ENCODE measurements at places on chromosomes 4 and X. TPM values are rescaled to one million over a fixed set of nuclear protein-coding genes. Genes with fewer than 3 reads are reported as not detected.
A peak's percentile ranks its signal among the peaks of the same experiment; 100 is the strongest.

The MAGEC3 gene
- total RNA-seq, result not detected

The NIPAL1 gene
- total RNA-seq, result 13.7 TPM

DNA sequence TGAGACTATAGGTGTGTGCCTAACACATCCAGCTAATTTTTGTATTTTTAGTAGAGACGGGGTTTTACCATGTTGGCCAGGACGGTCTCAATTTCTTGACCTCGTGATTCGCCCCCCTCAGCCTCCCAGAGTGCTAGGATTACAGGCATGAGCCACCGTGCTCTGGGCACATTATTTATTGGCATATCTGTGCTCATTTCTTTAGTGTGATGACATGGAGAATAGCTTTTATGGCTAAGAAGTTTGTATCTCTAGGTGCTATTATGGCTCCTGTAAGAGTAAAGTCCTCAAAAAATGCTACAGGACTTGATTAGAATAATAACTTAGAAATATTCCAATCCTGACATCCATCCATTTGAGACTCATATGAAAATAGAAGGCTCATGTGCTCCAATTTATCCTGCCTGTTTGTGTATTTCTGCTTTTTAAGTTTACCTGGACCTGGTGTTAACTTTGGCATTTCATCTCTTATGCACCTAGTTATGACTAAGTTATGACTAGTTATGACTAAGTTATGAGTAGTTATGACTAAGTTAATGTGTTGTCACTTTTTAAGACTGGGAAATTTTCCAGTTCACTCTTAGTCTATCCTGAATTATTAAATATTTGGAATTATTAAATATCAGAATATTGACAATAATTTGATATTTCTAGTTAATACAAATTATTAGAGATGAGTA lies 36.4 kb upstream of the UNC5C start:
- DNase-seq, result no peak

The AVPR2 gene
- total RNA-seq, result 0.53 TPM

DNA sequence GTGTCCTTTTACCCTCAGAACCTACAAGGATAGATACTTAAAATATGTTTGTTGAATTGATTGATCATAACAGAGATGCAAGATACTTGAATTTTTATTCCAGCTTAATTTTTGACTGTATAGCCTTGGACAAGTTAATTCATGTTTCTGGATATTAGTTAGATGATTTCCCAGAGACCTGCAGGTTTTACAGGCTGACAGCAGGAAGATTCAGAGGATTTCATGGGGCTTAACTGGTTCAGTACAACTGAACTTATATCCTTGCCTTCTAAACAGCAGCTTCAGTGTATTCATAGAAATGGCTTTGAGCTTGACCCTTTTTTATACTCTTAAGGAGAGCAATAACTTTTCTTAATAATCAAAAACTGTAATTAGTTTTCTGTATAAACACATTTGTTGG lies 62.2 kb upstream of the IL13RA1 start:
- DNase-seq, result no peak

DNA sequence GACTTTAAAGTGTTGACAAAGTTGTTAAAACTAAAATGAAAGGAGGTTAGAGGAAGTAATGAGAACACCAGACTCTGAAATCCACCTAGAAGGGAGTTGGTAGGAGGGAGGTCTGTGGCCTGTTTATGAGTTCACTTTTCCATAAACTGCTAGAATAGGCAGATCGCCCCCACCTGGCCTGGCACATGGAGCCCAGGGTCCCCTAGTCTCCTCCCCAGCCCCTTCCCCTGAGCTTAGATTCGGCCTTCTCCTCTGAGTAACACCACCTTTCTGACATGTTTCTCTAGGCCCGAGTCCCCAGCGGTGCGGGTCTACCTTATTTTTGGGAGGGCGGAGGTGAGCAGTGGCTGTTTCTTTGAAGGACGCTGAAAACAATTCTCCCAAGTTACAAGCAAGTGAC lies 54.5 kb upstream of the FAT1 start:
- no peak for DNase-seq

The PASD1 gene
- total RNA-seq, result not detected

DNA sequence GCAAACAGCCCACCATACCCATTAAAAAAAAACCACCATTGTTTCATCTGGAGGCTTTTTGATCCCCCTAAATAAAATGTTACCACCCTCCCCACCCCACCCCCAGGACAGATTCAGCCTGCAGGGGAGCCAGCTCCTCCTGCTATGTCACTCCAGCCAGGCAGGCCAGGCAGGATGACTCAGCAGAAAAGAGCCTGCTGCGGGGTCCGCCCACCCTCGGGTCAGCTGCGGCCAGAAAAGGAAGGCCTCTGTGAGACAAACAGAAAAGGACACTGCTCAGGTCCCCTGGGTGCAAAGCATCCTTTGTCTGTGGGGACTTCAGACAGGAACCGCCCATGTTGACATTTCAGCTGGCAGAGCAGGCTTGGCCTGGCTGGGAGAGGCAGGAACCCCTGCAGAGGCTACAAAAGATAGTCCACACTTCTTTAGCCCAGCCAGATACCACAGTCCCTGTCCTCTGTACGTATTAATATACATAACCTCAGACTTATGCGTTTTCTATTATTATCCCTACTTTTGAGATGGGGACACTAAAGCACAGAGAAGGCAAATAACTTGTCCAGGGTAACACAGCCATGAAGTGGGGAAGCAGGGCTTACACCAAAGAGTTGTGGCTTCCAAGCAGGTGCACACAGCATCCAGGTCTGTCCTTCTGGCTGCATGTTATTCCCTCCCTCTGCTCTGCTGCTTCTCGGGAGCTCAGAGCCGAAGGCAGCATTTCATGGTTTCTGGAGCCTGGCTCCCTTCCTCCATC lies 147.7 kb downstream of the CPEB2 start:
- DNase-seq, result peak; percentile 25

GRCh38 chr4:82266345-82266744 lies 107.4 kb downstream of the HNRNPD start:
- no peak for DNase-seq

DNA sequence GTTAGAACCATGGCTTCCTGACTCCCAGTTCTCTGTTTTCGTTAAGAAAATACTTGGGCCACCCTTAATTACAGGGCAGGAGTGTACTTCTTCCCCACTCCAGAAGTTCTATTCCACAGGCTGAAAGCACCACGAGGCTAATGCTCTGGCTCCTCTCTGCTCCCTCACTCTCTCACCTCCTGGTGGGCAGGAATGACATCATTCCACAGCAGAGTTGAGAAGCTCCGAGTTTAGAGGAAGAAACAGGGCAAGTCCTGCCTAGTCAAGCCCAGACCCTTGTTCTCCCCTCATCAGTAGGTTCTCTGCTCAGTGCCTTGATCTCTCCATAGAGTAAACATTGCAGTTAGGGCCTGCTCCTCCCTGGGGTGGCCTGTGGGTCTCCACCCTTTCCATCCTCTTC lies 343.8 kb upstream of the CLNK start:
- DNase-seq, result no peak

DNA sequence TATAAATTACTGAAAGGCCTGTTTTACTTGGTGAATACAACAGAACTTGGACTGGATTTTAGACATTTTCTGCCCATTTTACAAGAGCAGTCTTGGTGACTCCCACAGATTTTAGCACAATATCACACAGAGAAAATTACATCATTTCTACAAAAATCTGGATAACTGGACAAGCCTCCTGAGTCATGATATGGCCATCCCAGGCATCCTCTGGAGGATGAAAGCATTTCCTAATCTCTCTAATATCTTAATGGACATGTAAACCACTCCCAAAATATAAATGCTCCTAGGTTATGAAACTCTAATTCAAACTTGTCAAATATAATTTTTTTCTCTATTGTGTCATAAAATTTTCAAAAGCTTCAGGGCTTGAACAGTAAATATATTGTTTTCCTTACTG lies 1170.8 kb upstream of the PCDH7 start:
- DNase-seq, result no peak

GRCh38 chr4:150849016-150849415 lies 166.1 kb downstream of the LRBA start:
- DNase-seq, result no peak

- DNase-seq, result no peak
These were observed 30.9 kb downstream of the AR start for GRCh38 chrX:67574696-67575095.

The ASB5 gene
- 40.0 TPM for total RNA-seq

The NKRF gene
- total RNA-seq, result 8.6 TPM

The ANKRD37 gene
- total RNA-seq, result 27.3 TPM

GRCh38 chr4:123110685-123111084 lies 188.3 kb upstream of the NUDT6 start:
- DNase-seq, result no peak

DNA sequence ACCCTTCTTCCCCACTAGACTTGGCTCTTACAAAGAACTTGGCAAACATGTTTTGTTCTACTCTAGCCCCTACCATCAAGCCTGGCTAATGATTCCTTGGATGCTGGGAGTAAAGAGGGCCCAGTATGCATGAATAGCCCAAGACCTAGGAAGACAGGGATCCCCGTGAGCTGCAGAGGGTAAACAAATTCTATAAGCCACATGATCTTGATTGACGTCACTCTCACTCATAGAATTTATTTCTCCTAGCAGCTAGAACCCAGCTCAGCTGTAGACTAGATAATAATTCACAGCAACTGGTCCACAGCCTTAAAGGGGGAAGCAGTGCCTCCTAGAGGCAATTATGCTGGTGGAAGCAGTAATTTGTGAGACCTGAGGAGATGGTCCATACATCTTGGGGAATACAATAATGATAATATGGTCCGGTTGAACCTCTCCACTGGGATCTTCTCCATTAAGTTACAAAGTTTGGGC lies 16.1 kb upstream of the USO1 start:
- no peak for DNase-seq

DNA sequence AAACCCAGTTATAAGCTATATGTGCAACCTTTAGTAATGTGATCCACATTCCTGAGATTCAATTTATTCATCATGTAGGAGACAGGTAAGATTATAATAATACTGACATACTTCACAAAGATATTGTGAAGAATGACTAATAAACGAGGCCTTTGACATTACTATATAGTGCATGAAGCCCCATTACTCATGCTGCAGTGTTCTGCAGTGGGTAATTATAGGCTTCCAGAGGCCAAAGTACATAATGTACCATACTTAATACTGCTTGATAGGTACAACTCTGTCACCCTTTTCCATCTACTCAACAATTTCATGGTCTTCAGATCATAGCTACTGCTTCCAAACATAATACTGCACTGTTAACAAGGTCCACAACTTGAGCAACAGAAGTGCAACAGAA lies 68.9 kb downstream of the COL25A1 start:
- DNase-seq, result no peak

The MGAT4D gene
- total RNA-seq, result not detected

GRCh38 chr4:3047464-3048286 lies 26.7 kb downstream of the HTT-AS start:
- DNase-seq, result no peak

- no peak for DNase-seq
These were observed 2.5 kb upstream of the HTRA3 start for GRCh38 chr4:8267077-8267476.

- DNase-seq, result no peak
These were observed 2.3 kb downstream of the IRF2 start for GRCh38 chr4:184471881-184472613.

- no peak for DNase-seq
These were observed 10.4 kb downstream of the LAS1L start for GRCh38 chrX:65524139-65524538.

DNA sequence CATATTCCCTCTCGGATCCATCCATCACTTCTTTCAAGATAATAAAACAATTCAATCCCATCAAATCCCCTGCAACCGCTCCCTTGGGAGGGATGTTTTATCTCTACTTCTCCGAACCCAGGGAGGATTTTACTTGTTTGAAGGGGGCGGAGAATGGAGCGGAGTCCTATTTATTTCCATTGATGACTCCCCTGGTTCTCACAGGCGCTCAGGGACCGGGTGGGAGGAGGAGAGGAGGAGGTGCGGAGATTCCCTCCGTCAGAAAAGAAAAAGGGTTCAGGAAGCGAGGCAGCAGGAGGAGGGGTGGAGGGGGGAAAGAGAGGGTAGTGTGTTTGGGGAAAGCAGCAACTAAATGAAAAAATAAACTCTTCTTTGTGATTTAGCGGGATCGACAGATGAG lies 2.1 kb downstream of the NDNF start:
- no peak for DNase-seq

DNA sequence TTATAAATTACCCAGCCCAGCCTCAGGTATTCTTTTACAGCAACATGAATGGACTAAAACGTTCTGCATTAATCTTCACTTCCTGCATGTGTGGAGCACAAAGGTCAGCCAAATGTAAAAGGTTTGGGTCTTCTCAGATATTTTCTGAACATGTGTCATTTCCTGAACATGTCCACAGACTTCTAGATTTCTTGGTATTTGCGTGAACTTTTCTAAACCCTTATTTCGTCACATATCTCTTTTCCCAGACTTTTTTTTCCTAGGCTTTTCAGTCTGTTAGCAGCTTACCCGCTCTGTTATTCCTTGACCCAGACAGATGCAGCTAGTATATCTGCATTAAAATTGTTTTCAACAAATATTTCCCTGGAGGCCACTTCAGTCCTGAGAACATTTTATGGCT lies 57.3 kb upstream of the USP51 start:
- DNase-seq, result no peak

Measured in urinary bladder (tissue), 4 donors.